ENCODE measurements at places on chromosomes 16 and 17. TPM values are rescaled to one million over a fixed set of nuclear protein-coding genes. Genes with fewer than 3 reads are reported as not detected.

DNA sequence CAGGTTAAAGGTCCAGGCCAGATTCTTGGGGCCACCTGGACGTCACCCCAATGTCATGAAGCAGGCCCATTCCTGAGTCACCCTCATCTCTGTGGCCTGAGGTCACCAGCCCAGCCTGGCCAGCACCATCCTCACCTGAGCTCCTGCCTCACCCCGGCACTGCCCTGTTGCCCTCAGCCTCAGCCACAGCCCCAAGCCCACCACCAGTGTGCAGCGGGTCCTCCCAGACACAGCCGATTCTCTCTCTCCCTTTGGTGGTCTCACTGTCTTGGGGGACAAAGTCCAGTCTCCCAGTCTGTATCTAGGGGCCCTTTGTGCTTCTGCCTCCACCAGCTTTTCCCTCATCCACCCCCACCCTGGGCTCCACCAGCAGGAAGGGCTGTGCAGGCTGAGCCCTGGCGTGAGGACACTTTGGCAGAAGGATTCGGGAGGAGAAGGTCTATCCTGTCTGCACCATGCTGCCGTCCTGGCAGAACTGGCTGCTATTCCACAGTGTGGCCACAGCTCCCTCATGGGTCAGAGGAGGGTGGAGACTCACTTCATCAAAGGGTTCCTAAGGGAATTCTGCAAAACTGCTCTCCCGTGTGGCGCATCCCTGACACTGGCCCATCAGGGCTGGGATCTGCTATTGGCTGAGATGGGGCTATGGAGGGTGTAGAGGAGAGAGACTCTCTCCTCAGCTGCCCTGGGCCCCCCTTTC, 64.3 kb downstream of the PRMT7 start:
- DNase-seq: no peak

DNA sequence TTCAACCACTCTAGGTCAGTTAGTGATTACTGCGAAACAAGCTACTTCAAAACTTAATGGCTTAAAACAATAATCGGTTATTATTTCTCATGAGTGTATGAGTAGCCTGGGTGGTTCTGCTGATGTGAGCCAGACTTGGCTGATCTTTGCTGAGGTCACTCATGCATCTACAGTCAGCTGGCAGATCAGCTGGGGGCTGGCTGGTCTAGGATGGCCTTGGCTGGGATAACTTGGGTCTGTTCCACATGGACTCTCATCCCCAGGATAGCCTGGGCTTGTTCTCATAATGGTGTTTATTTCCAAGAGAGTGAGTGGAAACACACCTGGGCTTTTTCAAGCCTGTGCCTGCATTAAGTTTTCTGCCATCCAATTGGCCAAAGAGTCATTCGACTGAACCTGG, 13.0 kb downstream of the CCDC182 start:
- DNase-seq: no peak

DNA sequence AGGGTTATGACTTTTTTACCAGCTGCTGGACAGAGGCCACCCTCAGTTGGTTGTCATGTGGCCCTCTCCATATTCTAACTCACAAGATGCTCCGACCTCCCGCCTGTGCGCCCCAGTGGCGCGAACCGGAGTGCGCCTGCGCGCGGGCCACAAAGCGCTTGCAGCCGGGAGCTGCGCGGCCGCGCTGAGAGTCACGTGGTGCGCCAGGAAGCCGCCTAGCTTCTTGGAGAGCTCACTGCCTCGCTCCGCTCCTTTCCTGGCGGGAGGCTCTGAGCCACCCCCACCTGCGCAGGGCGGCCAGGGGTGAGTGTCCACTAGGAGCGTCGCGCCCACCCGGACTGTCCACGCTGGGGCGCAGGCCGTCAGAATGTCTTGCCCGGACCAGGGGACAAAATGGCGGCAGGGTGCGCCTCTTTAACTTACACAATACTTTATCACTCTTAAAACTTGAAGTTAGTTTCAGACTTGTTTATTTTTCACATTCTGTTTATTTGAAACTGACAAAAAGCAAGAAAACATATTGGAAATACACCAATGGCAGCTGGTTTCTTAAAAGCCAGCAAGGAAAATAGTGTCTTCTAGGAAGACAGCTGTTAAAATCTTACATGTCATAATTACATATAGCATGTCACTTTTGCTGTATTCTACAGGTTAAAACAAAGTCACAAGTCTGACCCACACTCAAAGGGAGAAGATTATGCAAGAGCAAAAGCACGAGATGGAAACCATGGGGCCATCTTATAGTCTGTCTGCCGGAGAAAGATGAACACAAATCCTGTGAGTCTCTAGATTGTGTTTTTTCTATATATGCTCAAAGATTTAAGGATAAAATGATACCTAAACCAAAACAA, 357.9 kb downstream of the CNTNAP4 start:
- no peak for DNase-seq

DNA sequence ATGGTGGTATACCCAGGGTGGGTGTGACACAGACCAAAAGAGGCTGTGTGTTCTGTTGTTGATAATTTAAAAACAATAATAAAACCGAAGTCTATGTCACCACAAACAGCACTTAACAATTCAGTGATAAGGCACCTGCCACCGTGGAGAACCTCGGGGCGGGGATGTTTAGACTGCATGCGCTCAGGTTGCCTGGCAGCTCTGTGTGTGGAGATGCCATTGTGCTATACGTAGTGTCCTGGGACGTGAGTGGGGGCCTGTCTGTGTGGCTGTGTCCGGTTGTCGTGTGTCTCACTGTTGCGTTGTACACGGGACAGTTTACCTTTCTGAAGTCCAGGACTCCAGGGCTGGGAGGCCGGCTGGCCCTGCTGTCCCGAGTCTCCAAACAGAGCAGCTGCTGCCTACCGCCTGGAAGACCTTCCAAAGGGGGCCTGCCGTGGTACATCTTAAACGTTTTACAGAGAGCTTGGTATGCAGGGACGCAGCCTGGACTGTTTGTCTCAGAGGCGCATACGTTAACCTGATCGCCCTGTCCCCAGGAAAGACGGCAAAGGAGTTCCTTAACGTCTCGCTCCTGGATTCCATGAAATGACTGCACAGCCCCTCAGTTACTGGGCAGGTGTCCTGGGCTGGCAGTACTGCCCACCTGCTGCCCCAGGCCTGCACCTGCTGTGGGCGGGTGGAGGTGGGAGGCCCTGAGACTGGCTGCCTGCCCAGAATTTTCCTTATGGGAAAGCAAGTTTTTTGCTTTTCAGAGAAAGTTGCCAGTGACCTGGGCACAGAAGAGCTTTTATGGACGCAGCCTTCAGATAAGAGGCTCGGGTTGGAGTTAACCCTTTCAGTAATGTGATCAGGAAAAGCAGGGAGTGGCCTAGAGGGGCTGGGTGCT, 19.0 kb downstream of the SPIRE2 start:
- DNase-seq: no peak

GRCh38 chr16:3276679-3277078, 6.6 kb upstream of the ZNF263 start:
- no peak for DNase-seq

DNA sequence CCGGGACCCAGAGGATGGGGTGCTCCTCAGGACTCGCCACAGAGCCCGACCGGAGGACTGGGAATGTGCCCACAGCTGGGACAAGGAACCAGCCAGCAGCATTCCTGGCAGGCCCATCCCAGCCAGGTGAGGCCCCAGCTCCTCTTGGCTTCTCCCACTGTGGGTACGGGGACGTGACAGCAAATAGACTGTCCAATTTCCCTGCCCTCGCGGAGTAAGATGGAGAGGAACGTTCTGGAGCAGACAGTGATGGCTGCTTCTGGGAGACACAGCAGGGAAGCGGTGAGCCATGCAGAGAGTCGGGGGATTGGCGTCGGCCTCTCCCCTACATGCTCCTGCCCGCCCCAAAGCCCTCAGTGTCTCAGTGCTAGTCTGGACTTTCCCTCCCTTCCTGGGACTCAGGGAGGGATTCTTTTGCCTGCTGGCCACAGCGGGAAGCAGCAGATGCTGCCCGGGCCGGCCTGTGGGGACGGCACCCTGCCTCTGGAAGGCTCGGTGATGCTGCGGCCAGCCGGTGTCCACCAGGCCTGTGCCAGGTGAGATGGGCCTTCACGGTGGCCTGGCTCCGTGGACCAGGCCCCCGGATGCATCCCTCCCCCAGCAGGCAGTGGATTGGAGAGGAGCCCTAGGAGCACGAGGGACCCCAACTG, 89.1 kb downstream of the SEC14L1 start:
- no peak for DNase-seq

DNA sequence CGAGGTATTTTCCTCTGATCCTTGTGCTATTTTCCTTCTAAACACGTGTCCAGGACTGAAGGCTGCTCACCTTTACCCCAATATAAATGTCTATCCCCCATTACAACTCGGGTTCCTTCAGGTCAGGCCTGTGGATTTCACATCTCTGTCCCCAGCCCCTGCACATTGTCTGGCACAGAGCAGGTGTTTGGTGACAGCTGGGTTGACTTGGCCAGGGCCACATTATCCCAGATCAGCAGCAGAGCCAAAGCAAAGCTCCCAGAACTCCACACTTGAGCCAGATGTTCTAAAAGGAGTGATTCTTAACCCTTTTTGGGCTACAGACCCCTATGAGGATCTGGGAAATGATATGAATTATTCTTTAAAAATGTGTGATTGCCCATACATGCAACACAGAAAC, 18.0 kb upstream of the SPATA32 start:
- DNase-seq: no peak

DNA sequence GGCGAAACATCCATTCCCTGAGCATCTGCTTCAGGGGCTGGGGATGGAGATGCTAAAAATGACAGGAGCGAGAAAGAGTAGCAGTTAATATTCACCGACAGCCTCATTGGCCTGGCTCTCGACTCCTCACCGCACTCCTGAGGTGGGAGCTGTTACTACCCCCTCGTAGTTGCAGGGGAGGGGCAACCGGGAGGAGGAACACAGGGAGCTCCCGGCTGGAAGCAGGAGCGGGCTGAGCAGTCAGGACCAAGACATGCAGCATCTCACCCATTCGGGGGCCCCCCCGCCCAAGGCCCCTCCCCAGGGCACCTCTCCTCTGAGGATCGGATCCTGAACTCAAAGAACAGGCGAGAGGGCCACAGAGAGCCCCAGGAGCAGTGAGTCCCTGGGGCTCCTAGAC, 4.5 kb upstream of the ACSF3 start:
- DNase-seq: no peak

DNA sequence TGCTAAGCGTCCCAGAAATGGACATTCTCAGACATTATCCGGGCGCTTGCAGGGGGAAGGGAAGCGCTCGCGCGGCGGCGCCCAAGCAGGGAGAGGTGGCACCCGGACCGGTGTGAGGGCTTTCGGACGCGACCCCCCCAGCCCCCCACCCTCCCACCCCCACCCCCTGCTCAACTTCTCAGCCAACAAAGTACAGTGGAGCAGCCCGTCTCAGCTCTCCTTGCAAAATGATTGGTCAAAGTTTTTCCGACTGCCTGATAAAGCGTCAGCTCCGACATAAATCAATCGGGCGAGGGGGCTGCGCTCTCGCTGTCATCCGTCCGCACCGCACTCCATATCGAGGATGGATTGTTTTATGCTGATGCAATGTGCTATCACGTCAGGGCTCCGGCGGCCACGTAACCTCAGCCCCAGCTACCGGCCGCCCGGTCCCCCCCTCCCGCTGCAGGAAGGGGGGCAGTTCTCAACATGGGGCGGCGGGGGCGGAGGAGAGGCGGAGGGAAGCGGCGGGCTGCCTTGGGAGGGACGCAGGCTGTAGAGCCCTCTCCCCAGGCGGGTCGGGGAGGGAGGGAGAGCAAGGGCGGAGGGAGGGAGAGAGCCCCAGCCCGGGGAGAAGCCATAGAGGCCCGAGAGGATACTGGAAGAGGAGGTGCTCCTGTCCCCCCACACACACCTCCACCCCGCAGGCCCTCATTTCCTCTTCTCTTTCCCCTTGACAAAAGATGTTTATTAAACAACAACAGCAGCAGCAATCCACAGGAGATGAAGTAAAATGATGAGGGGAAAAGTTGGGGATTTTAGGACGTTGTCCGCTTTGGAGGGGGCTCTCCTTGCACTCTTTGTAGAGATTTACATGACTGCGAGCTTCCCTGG, at the start of gene HOXB9:
Gene HOXB9 (minus strand): TSS at position 114 of the 873 bp plus-strand sequence. CDS start 89 bp downstream, at position 25.
- DNase-seq: no peak

DNA sequence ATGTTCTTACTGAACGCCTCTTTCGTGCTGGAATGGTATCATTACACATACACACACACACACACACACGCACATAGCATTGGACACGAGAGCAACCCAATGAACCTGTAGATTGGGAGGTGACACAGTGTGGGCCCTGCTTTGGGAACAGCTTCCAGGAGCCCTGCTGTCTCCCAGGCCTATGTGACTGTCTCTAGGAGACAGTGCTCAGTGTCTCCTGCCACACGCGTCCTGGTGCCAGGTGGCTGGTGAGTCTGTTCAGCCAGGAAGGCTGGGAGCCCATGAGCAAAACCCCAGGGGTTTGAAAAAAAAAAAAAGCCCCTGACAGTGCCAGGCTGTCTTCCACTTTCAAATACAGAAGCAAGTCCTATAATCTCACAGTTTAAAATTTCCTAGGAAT, 2.4 kb upstream of the SPOP start:
- DNase-seq: no peak

DNA sequence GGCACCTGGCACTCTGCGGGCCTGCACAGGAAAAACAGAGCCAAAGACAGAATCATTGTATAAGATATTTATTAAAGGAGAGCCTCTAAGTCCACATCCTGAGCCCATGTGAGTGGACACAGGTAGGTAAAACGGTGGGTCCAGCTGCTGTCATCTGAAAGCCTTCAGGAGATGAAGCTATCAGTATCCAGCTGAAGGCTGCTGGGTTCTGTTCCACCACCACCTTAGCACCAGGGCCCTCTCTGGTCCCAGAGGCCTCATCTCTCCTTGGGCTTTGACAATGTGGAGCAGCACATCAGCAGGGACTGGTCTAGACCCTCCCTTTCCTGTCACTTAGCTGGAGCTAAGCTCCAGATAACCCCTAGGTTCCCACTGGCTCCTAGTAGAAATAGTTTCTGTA, 7.3 kb downstream of the TMEM106A start:
- no peak for DNase-seq

- no peak for DNase-seq
Observed at GRCh38 chr17:77833769-77834168, 124.7 kb upstream of the TNRC6C start.

GRCh38 chr17:66715745-66716156, 119.2 kb upstream of the CACNG5 start:
- peak; percentile 55 for DNase-seq

- DNase-seq: no peak
Observed at GRCh38 chr17:72215928-72216327, 95.1 kb downstream of the SOX9 start.

Gene CD300LG
- 0.09 TPM for total RNA-seq

Gene ARL16
- total RNA-seq: 49.5 TPM

Gene LPCAT2
- 10.8 TPM for total RNA-seq

Gene TNFSF13
- total RNA-seq: 20.4 TPM

Gene CPHXL2
- not detected for total RNA-seq

Gene TP53TG3C
- total RNA-seq: 2.3 TPM

Gene EFNB3
- total RNA-seq: 3.0 TPM

Gene TBC1D3E
- not detected for total RNA-seq

Gene CRYBA1
- not detected for total RNA-seq

Gene TBC1D26
- not detected for total RNA-seq
